ENCODE measurements at places on chromosomes 7 and 10. TPM values are rescaled to one million over a fixed set of nuclear protein-coding genes. Genes with fewer than 3 reads are reported as not detected.

The NPY gene
- not detected for total RNA-seq

The RPEL1 gene
- not detected for total RNA-seq

The TNPO3 gene
- 56.6 TPM for total RNA-seq

The SMARCD3 gene
- 4.6 TPM for total RNA-seq

The OPN1SW gene
- not detected for total RNA-seq

Data from PC-9 (cell line).